Suppressor macrophage (primary cell): ENCODE measurements at places on chromosomes 11 and 22.

DNA sequence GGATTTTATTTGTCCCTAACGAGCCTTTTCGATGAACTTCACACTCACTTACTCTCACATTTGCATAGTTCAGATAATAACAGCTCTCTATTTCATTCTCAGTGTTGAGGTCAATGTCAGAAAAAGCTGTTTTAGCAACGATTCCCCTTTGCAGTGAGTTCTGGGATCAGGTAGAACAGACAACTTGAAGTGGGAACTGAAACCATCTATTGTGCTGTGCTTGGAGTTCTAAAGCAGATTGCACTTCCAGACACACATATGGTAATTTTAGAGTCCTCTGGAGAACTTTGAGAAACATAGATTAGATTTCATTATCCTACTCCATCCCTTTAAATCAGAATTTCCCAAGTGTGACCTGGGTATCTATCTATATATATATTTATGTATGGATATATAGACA lies 124.6 kb upstream of the BLID start:
- no peak for DNase-seq

GRCh38 chr22:23555118-23555517 lies 25.0 kb downstream of the IGLL1 start:
- DNase-seq = no peak

DNA sequence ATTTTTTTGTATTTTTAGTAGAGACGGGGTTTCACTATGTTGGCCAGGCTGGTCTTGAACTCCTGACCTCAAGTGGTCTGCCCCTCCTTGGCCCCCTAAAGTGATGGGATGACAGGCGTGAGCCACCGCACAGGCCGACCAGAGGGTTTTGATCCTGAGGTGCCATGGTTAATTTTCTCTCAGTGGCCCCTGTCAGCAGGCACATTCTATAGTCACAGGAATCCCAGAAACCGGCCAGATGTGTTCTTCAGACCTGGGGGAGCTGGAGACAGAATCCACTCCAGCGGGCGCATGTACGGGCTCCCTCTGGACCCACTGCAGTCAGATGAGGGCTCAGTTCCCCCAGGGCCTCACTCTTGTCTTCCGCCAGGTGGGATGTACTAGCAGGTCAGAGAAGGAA lies 17.0 kb downstream of the IGLL1 start:
- no peak for DNase-seq

- DNase-seq = peak; percentile 54
These were observed 79.1 kb upstream of the KCNQ1OT1 start for GRCh38 chr11:2778630-2779498.

DNA sequence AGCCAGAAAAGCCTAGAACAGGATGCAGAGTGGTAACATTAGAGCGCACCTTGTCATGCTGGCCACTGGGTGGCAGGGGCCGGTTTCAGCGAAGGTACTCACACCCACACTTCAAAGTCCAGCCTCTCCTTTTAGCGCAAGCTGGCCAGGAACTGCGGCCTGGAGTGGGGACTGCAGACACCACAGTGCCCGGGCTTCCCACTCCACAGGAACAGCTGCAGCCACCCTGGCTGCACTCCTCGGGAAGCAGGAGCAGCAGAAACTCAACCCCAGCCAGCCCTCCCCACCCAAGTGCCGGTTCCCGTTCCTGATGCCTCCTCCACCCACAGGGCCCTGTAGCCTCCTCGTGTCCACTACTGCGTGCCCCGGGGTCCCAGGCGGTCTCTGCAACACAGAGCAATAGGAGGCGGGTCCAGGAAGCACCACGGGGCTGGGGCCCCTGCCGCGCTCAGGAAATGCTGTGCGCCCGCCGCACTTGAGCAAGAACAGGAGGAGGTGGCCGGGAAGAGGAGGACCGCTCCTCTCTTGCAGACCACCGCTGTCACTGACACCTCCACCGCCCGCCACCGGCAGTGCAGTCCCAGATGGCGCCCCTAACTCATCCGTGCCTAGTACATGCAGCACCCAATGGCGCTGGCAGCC lies 2.2 kb downstream of the RFPL2 start:
- DNase-seq = peak; percentile 79

- DNase-seq = no peak
These were observed 111.4 kb downstream of the ATG16L2 start for GRCh38 chr11:72925656-72926055.

- no peak for DNase-seq
These were observed at the start of gene RHOD for GRCh38 chr11:67056267-67057204. TSS of gene RHOD (plus strand) at chr11:67056847. CDS start at chr11:67056903, 56 bp downstream.

GRCh38 chr11:44765026-44765595 lies 38.3 kb downstream of the TSPAN18 start:
- DNase-seq = no peak

- DNase-seq = no peak
These were observed at the start of gene CHADL for GRCh38 chr22:41240377-41241132. TSS of gene CHADL (minus strand) at chr22:41240931. CDS start at chr22:41240881, 50 bp downstream.

DNA sequence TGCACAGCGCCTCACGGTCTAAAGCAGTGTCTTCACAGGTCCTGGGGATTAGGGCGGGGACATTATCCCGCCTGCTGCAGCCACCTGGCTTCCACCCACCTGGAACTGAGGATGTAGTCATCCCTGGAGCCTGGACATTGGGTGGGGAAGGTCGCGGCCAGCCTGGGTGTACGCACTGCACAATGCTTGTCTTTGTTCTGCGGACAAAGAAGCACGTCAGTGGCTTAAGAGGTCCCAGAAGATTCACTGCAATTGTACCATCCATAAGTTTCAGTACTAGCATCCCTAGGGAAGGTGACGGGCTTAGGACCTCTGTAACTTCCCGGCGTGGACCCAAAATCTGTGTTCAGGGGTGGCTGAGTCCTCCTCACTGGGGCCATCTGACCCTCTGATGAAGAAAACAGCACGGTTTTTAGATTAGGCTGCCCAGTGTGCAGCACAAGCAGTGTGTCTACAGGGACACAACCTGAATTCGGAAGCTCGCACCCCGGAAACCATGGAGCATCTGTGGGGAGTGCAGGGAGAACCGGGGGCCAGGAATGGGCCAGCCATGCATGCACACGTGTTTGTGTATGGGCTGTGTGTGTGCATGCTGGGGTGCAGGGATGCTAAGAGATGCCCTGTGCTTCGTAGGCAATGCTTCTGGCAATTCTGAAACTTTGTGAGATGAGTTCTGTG lies 342.6 kb upstream of the B3GAT1 start:
- DNase-seq = no peak

GRCh38 chr11:210122-210802 lies 2.8 kb downstream of the RIC8A start:
- no peak for DNase-seq

GRCh38 chr11:119306373-119306890 lies 10.5 kb downstream of the MCAM start:
- DNase-seq = peak; percentile 18

- no peak for DNase-seq
These were observed 105.4 kb downstream of the RELT start for GRCh38 chr11:73481626-73482025.

- no peak for DNase-seq
These were observed 26.0 kb upstream of the API5 start for GRCh38 chr11:43285826-43286225.

DNA sequence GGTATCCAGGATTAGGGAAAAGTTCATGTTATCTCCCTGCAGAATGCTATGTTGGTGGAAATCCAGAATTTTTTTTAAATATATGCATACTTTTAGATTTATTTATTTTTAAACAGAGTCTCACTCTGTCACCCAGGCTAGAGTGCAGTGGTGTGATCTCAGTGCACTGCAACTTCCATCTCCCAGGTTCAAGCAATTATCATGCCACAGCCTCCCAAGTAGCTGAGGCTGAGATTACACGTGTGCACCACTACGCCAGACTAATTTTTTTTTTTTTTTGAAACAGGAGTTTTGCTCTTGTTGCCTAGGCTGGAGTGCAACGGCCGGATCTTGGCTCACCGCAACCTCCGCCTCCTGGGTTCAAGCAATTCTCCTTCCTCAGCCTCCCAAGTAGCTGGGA lies 2.6 kb downstream of the PACSIN2 start:
- DNase-seq = no peak
